ENCODE measurements at places on chromosomes 2 and 18.

DNA sequence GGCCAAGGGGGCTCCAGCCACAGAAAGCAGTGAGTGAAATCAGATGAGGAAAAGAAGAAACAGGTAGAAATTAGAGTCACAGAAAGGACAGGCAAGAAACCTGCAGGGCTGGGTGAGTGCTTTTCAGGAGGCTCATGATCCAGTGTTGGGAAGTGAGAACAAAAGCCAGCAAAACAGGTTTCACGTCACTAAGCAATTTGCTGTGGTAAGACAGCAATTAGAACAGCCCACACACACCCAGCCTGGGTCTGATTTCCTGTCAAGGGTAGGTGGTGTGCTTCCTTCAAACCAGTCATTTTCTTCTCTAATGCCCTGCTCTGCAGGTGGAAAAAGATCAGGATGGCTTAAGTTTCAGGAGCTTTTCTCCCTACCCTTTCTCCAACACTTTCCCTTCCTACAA is 52.9 kb upstream of the XDH start:
- no peak for DNase-seq

DNA sequence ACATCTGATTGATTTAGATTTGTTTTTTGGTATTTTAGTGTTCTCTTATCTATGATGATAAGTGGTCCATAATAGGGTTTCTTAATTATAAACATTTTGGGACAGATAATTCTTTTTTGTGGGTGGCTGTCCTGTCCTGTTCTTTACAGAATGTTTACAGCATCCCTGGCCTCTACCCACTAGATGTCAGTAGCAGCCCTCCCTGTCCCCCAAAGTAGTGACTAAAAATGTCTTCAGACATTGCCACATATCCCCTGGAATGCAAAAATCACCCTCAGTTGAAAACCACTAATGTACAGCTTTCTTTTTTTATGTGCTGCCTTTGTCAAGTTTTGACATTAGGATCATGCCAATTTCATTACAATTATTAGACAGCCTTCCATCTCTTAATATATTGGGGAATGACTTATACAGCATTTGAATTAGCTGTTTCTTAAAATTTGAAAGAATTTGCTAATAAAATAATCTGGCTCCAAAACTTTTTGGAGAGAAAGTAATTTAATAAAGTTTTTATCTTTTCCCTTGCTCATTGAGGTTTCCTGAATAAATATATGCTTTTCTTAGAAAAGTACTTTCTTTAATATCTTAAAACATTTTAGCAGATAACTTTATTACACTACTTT is 19.5 kb downstream of the WIPF1 start:
- no peak for DNase-seq

DNA sequence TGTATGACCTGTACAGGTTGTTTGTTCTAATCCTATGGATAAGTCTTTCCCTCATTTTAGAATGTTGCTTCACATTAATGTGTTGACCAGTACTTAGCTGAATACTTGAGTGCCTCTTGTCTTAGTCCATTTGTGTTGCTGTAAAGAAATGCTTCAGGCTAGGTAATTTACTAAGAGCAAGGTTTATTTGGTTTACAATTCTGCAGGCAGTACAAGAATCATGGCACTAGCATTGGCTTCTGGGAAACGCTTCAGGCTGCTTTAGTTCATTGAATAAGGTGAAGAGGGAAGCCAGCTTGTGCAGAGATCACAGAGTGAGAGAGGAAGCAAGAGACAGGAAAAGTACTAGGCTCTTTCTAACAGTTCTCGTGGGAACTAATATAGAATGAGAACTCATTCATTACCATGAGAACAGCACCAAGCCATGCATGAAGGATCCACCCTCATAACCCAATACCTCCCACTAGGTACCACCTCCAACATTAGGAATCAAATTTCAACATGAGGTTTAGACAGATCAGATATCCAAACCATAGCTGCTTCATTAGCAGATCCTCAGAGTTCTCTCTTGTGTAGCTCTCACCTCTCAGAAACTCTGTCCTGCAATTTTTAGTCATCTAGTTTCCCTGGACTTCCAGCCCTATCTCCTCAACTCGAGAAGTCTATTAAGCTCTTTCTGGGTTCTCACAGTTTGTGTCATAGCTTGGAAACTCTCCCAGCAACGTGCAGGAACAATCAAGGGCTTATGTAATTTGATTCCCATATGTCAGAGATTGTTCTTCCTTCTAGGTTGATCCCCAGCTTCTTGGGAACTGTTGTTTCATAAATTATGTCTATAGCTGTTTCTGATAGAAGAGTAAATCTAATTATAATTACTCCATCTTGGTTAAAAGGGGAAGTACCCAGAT is 2082.3 kb upstream of the CELF4 start:
- no peak for DNase-seq

- DNase-seq, result no peak
Observed at GRCh38 chr2:106638043-106638442, 150.9 kb downstream of the CD8B2 start.

DNA sequence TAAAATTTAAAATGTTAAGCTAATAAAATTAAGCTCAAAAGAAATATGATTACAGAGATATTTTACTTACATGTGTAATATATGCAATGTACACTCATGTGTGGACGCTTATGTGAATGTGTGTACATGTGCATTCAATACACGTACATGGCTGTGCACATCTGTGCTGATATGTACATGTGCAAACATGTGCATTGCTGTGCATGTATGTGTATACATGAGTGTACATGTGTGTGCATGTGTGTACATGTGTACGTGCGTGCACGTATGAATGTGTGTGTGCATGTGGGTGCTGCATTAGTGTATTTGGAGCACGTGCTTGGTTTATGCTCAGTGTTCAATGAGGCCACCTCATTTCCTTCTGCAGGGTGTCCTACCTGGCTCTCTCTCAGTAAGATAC is 88.2 kb upstream of the TMEM18 start:
- DNase-seq, result no peak

DNA sequence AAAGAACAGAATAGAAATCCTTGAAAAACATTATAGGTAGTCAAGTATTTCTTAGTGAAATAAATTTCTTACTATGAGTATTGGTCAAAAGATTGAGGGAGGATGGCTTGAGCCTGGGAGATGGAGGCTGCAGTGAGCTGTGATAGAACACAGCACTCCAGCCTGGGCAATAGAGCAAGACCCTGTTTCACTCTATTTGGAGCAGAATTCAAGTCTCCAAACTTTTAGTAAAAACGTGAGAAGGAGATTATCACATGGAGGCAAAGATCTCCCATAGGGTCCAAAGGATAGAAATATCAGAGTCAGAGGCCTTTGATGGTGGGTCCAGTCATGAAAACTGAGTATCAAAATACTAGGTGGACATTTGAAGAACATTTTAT is 2.4 kb upstream of the MYL12A start:
- no peak for DNase-seq

GRCh38 chr18:70289351-70290312 is 787 bp downstream of the SOCS6 start:
- no peak for DNase-seq

GRCh38 chr2:240565333-240566202 is 2.7 kb upstream of the RNPEPL1 start:
- DNase-seq, result peak; percentile 83

DNA sequence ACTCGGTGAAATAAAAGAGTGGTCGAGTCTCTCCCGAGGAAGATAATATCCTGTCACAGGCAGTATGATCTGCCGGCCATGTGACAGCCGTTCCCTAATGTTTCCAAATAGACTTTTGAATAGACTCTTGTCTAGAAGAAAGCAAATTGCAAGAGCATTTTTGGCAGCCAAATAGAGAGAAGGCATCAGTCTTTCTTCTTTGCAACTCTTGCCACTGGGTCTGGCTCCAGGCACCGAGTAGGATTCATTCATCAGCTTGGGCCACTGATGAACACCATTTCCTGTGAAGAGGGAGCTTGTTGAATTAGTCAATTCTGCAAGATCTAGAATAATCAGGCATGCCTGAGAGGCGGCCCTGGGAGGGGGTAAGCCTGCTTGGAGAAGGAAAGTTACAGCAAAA is 165.6 kb downstream of the KLHL29 start:
- no peak for DNase-seq

GRCh38 chr2:65278531-65278981 is 50.9 kb downstream of the ACTR2 start:
- no peak for DNase-seq

GRCh38 chr2:124112966-124113365 is 87.9 kb downstream of the CNTNAP5 start:
- DNase-seq, result no peak

GRCh38 chr2:232458051-232458660 is 2.2 kb downstream of the ALPI start:
- no peak for DNase-seq

DNA sequence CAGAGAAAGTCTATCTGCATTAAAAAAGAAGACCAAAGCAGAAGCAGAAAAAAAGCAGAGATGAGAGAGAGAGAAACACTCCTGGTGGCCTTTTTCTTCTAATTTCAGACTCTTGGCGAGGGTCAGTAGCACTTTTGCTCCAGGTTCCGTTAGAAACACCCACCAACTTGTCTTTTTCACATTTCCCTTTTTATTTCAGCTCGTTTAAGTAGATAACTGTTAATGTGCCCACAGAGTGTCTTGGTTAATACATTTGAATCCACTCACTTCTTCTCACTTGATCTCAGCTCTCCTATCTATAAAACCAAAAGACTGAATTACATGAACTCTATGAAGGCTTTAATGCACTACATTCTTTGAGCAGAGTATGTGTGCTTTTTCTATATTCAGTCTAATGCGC is 63.1 kb downstream of the AAK1 start:
- no peak for DNase-seq
